HS-27A (cell line): ENCODE measurements at places on chromosomes 7 and 10.

- no peak for DNase-seq
Observed at GRCh38 chr7:2979201-2979631, 64.5 kb downstream of the CARD11 start.

- no peak for DNase-seq
Observed at GRCh38 chr7:40527723-40528122, 392.9 kb downstream of the SUGCT start.

DNA sequence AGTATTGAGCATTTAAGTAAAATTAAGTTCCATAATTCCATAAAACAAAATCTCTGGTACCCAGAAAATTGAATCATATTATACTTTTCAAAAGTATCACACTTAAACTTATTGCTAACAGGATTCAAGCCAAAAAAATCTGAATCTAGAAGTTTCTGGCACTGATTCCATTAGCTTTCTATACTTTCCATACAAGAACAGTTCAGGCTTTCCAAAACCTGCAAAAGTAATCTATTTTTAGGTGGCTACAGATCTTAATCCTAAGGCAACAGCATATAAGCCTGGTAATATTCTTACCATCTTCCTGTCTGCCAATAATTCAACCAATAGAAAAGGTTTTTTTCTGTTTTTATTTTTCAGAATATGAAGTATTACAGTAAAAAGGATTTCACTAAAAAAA, 185.0 kb downstream of the CRPPA start:
- no peak for DNase-seq

- DNase-seq = no peak
Observed at GRCh38 chr7:26944501-26945358, 80.3 kb upstream of the SKAP2 start.

DNA sequence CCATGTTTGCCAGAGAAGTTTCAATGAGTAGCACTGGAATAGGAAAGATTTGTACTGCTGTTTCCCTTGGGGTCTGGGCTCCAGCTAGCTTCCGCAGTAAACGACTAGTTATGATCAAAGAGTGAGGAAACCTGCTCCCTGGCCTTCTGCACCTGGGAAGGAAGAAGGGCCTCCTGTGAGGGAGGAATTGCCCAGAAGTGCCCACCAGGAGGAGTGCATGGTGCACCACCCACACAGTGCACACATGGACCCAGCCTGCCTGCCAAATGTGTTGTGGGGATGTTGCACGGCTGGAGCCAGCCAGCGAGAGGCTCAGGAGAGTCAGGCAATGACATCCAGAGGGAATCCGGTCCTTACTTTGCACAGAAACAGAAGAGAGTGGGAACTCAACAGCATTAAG, 27.0 kb upstream of the FAM107B start:
- DNase-seq = no peak
